ENCODE measurements at places on chromosomes 5 and 9.

GRCh38 chr9:115635680-115636383 is 517.8 kb upstream of the PAPPA start:
- DNase-seq, result no peak

GRCh38 chr9:112341730-112342129 is 8.3 kb upstream of the PTBP3 start:
- DNase-seq, result no peak

DNA sequence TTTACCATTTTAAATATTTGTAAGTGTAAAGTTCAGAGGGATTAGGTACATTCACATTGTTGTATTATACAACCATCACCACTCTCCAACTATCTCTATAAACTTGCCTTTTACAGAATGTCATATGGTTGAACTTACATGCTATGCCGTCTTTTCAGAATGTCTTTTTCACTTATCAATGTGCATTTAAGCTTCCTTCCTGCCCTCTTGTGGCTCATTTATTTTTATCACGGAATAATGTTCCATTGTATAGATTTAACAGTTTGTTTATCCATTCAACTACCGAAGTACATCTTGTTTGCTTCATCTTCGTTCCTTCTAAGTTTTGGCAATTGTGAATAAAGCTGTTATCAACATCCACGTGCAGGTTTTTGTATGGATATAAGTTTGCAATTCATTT is 133.3 kb upstream of the C6 start:
- no peak for DNase-seq

DNA sequence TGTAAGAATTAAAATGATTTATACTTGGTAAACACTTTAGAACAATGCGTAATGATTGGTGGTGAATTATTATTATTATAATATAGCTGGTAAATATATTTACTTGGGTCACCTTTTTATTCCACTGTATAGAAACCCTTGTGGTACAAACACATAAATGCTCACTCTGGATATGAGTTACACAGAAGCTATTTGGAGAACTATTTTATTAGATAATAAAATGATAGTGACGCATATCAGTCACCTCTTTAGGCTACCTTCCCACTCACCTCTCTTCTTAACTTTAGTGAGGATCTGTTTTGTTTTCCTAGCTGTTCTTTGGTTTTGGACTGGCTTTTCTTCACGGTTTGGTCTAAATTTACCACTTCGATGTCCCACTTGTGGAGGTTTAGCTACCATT is 537.8 kb upstream of the DAP start:
- DNase-seq, result no peak

GRCh38 chr9:127509261-127509954 is 58.1 kb downstream of the LRSAM1 start:
- no peak for DNase-seq

GRCh38 chr9:78286125-78286524 is 10.8 kb upstream of the PSAT1 start:
- DNase-seq, result no peak

DNA sequence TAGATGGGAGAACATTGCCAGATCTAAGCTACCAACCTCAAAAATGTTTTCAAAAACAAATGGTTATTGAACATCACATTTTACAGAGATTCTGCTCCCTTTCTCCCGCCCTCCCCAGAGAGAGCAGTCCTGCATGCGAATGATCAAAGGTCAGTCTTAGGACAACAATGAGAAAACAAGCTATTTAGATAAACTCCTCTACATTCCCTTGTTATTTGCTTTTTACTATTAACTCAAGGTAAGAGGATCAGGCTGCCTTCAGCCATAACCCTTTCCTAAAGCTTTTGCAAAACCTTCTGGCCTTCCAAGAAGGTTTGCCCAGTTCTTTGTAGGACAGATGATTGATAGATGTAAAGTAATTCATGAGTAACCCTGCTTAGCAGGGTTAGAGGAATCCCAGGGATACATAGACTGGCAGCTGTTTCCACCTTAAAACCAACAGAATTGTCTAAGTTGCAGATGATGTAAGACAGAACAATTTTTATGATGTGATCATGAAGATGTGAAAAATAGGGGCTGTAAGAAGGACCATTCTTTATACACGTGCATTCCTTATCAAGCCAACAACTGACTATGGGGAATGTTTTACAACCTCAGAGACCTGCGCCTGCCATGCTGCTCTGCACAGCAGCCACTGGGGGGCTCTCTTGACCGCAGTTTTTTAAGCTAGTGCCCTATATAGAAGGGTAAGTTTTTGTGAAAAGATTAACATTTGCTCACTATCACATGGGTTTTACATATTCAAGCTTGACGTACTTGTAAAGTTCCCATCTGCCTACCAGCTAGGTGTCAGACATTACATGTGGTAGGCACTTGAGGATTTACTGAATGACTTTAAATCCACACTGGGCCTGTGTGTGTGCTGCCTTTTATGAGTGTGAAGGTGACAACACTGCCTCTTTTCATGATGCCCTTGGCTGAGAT is 2.3 kb upstream of the ZNF782 start:
- peak; percentile 65 for DNase-seq

- no peak for DNase-seq
These were observed 31.1 kb upstream of the MEIKIN start for GRCh38 chr5:131976414-131977211.

DNA sequence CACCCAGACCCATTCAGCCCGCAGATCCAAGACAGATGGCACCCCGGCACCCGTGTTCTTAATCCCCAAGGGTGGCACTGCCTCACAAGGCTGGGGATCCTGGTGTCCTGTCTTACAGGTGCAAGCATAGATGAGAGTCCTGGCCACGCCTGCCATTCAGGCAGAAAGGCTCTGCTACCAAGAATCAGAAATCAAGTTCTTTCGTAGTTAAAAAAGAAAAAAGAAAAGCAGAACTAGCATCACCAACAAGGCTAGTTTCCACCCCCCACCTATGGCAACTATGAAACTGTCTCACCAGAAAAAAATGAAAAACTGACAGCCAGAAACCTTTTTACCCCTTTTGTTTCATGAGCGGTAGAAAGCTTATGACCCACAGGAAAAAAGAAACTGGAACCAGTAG is 170.4 kb downstream of the SYK start:
- no peak for DNase-seq

DNA sequence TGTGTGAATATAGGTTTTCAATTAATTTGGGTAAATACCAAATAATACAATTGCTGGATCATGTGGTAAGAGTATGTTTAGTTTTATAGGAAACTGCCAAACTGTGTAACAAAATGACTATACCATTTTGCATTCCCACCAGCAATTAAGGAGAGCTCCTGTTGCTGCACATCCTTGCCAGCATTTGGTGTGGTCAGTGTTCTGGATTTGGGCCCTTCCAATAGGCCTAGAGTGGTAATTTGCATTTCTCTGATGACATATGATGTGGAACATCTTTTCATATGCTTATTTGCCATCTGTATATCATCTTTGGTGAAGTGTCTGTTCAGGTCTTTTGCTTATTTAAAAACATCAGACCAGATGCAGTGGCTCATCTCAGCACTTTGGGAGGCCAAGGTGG is 11.6 kb upstream of the RFK start:
- DNase-seq, result no peak

- no peak for DNase-seq
These were observed 907.0 kb upstream of the DMAC1 start for GRCh38 chr9:8706531-8706930.

- no peak for DNase-seq
These were observed 9.8 kb downstream of the GCNT4 start for GRCh38 chr5:75042522-75042921.

GRCh38 chr9:132507670-132508469 is 74.5 kb upstream of the BARHL1 start:
- DNase-seq, result no peak

- no peak for DNase-seq
These were observed 170.8 kb upstream of the MSX2 start for GRCh38 chr5:174553556-174553955.

DNA sequence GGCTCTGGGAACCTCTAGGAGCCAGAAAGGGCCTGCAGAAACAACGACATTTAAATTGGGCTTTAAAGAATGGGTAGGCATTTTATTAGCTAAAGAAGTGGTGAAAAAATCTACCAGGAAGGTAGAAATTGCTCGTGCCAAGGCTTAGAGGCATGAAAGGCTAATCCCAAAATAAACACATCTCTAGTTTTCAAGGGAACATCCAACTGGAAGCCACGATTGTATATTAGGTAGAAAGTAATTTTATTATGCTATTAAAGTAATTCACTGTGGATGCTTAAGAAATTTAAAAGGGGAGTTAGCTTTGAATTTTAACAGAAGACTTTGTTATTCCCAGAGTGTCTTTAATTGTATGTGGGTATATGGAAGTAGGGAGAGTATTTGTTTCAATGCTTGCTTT is 17.5 kb upstream of the CNTLN start:
- DNase-seq, result no peak

DNA sequence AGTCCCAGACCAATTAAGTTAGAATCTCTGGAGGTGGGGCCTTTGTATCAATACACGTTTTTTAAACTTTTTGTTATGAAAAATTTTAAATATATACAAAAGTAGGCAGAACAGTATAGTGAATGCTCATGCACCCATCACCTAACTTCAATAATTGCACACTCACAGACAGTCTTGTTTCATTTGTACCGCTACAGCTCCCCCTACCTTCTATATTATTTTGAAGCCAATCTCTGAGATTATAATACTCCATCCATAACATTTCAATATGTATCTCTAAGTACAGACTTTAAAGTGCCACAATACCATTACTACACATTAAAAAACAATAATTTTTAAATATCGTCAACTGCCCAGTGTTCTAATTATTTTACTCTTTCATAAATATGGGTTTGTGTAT is 32.9 kb downstream of the ISL1 start:
- no peak for DNase-seq

DNA sequence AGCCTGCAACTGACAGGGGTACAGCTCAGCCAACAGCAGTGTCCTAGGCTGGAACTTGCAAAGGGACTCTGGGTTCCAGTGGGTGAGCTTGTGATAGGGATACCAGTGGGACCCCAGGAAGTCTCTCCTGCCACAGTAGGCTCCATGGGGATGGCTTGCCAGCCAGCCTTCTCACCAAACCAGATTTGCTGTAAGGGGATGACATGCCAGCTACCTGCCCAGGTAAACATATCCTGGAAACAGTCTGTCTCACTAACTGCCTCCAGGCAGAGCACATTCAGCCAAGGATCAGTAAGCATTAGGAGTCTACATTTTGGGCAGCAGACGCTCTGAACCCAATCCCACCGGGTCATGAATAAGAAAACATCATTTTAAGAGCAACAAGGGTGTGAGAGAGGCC is 49.9 kb downstream of the SIL1 start:
- no peak for DNase-seq

DNA sequence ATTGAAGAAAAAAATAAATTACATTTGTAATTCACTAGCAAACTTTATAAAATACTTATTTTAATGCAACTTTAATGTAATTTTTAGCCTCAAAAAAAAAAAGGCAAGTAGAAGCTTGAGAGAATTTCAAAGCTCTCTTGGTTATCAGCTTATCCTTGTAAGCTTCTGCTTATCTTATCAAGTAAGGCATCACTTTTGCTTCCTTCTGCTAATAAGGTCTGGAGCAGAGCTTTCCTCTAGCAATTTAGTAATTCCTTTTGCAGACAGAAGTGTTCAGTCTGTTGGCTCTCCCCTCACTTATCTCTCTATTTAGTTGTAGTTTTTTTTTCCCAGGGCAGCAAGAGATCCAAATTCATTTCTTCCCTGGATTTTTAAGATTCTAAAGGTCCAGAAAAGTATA is 525.0 kb downstream of the ISL1 start:
- DNase-seq, result no peak

DNA sequence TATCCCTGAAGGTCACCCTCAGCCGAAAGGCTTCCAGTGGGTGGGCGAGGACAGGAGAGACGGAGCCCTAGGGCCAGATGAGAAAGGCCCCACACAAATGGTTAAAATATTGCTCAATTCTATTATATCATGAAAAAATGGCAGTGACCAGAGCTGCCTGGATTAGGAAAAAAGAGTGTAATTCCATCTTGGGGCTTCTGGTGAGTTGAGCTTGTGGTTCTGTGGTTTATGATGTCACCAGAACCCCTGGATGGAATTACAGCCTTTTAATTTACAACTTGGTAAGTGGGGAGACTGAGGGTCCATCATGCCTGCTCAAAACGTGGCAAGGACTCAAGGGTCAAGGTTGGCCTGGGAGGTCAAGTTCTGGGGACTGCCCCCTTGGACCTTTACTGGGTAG is 55.5 kb upstream of the STC2 start:
- no peak for DNase-seq

DNA sequence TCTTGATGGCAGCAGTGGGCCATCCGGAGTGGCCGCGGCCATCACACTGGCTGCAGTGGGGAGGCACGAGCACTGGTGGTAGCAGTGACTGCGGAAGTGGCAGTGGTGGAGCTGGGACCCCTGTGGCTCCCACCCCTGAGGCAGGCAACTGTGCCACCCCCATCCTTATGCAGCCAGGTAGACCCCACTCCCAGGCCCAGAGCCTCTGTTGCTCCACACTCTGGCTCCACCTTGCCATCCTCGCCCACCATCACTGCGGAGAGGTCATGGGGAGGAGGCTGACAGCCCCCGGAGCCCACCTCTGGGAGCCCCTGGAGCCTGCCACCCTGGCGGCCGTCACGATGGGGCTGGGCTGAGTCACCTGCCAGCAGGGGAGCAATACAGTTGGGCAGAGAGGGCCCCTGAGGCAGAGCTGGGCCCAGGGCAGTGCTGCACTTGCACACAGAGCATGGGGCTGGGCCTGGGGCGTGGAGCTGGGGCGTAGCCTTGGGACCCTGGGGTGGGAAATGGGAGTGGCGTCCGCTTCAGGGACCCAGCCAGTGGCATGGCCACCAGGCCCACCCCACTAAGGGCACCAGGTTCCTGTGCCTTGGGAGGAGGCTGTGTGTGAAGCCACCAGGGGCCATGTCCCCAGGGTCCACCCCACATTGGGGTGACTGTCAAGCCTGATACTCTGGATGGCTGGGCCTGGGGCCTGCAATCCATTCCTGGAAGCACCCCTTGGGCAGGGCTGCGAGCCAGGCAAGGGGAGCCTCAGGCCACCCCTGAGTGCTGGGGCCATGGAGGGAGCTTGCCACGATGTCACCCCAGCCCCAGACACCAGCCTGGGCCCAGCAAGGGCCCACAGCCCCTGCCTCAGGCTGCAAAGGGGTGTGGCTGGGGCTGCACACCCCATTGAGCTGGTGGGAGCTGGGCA is 7.7 kb downstream of the AMBP start:
- DNase-seq, result no peak

- no peak for DNase-seq
These were observed 298.5 kb downstream of the ARHGAP26 start for GRCh38 chr5:143068712-143069111.

GRCh38 chr9:10858817-10859216 is 246.0 kb upstream of the PTPRD start:
- no peak for DNase-seq

GRCh38 chr5:78588507-78588906 is 60.1 kb downstream of the LHFPL2 start:
- DNase-seq, result no peak

DNA sequence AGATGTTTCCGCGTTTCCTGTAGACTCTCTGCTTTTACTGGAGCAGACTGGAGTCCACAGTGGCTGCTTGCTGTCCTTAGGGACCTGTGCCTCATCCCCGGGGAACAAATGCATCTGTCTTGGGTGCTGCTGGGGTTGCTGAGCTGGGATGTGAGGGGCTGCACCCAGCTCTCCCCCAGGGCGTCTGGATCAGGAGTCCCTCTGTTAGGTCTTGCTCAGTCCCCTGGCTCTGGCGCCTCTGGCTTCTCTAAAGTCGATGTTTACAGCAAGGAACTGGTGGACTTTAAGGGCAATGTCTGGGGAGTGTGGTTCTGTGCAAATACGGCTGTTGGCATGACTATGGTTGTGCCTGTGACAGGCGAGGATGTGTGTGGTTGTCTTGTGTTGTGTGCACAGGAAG is 91.4 kb downstream of the CACNA1B start:
- peak; percentile 13 for DNase-seq

GRCh38 chr5:35963381-35963843 is 25.0 kb upstream of the CAPSL start:
- DNase-seq, result no peak
